ENCODE measurements at places on chromosomes 1 and 21.

DNA sequence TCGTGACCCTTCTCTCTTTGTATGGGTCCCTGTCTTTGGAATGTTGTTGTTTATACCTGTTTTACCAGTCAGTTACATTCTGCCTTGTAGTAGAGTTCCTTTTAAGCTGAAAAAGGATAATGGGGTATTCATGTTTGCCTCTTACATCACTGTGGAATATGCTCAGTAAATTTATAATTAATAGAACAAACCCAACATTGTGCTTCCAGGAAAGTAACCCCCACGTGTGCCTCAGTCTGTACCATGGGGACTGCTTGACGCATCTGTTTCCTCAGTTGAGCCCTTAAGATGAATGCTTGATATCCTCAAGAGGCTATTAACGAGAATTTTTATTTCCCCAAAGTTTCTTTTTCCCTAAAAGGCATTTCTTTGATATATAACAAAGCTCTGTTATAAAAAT lies 73.4 kb downstream of the ST6GALNAC3 start:
- DNase-seq, result no peak

DNA sequence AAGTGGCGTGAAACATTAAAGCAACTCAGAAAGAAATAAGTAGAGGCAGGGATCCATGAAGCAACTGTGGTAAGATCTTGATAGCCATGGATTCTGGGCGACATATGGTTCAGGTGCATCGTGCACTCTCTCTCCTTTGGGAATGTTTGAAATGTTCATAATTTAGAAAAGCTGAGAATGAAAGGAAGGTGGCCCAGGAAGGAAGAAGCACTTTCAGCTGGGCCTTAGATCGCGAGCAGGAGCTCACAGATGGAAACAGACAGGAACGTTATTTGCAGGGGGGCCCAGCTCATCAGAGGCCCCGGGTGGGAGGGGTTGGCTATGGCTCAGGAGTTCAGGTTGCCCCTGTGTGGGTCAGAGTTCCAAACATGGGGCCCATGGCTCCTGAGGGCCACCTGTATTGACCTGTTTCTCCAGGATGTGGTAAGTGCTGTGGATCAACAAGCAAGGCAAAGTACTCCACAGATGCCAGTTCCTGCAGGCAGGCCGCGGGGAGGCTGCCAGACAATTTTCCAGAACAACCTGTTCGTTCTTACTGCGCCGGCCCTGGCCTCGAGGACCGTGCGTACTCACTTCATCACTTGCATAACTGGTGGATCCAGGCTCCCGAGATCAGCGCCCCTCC lies 253.2 kb downstream of the TOMM20 start:
- no peak for DNase-seq

GRCh38 chr1:181396171-181396670 lies 87.1 kb upstream of the CACNA1E start:
- no peak for DNase-seq

GRCh38 chr1:150696590-150696989 lies 364 bp downstream of the GOLPH3L start:
- no peak for DNase-seq

- no peak for DNase-seq
These were observed 3.3 kb upstream of the CELA2B start for GRCh38 chr1:15472587-15472986.

GRCh38 chr1:25184001-25184762 lies 48.1 kb downstream of the SYF2 start:
- DNase-seq, result no peak

- no peak for DNase-seq
These were observed 15.9 kb upstream of the PADI1 start for GRCh38 chr1:17188889-17189631.

- DNase-seq, result no peak
These were observed 396.8 kb downstream of the FAM72C start for GRCh38 chr1:143574891-143575520.

DNA sequence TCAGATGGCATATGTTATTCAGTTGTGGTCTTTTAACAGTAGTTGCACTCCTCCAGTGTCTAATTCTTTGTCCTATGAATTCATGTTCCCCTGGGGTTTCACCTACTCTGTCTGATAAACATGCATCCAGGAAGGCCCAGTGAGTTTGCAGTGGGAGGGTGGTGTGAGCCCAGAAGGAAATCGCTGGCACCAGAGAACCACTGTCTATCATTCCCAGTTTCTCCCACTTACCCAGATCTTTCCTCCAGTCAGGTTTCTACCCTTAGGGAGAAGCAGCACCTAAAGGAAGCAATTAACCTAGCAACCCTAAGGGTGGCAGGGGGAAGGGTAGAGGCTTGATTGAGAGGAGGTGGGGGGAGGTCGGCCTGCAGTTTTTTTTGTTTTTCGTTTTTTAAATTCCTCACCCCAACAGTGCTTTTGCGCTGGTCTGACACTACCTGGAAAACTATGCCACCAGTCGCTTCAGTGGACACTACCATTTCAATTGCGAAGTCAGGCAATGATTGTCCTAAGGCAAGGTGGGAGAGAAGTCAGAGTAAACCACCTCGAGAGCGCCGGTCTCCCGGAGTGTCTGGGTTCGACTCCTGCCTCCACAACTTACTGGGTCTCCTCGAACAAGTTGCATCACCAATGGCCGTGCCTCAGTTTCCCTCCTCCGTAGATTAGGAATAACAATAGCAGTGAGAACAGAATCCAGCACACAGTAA lies 766 bp upstream of the SLC44A3 start:
- DNase-seq, result no peak

GRCh38 chr1:108816049-108816893 lies 40.6 kb downstream of the AKNAD1 start:
- no peak for DNase-seq

DNA sequence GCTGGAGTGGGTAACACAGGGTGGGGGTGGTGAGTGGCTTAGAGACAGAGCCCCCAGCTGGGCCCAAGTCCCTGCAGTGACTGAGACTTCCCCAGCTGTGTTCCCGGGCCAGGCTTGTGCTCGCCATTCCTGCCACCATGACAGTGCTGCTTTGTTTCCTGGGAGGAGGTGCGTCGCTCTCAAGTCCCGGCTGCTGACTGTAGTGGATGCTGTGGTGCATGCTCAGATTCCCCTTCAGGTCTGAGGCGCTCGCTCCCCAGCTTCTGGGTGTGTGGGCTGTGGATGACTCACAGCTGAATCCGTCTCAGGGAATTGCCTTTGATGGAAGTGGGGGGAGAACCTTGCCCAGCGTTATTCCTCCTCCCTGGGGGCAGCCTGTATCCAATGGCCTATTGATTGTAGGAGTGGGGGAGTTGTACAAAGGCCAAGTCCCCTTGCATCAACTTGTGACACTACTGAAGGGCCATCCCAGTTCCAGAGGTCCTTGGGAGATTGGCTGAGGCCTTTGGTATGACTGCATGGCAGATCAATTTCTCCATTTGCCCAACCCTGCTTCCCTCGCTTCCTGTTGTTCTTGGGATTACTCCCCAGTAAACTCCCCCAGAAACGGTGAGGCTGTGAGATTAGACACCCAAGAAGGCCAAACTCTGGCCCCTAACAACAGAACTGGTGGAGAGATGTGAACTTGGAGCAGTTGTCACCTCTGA lies 17.8 kb upstream of the POU3F1 start:
- DNase-seq, result no peak

GRCh38 chr1:225437710-225438437 lies 10.0 kb upstream of the LBR start:
- DNase-seq, result no peak

DNA sequence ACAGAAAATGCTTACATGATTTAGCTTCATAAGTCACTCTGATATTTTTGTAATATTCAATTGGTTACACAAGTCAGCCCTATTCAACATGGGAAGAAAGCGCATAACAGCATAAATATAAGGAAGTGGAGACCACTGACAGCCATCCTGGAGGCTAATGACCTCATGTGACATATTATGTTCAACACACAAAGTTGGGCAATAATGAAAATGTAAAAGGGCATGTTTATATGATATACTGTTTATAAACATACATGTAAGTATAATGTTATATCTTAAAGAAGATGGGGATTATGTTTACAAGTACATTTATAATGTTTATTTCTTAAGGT lies 30.2 kb downstream of the EVI5 start:
- DNase-seq, result no peak

DNA sequence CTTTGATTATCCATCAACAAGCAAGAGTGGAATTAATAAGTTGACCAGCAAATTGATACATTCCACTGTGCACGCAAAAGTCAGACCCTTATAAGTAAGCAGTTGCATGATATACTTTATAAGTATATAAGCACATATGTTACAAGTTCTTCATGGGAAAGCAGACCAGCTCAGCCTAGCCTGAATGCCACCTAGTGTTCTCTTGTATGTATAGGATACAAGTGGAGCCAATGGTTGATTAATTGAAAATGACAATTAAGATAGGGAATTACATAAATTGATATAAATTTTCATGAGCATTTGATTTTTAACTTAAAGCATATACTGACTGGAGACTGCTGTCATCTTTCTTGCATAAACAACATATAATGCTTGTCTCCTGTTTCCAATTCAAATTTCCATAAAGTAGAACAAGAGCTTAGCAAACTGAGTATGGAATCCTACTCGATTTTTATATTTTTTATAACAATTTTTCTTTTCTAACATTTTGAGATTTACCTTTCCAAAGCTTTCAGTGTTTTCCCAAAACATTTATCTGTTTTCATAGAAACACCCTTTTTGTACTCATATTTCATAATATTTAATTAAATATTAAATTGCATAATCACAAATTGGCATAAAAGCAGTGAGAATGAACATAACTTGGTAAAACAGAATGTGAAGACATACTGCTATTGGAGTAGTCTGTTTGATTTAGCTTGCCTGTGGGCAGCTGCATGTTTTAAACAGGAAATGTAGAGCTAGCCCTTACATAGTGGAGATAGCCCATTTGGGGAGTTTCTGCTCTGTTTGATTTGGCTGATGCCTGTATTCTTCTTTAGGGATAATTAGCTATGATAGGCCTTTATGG lies 62.8 kb downstream of the MAGI3 start:
- no peak for DNase-seq

DNA sequence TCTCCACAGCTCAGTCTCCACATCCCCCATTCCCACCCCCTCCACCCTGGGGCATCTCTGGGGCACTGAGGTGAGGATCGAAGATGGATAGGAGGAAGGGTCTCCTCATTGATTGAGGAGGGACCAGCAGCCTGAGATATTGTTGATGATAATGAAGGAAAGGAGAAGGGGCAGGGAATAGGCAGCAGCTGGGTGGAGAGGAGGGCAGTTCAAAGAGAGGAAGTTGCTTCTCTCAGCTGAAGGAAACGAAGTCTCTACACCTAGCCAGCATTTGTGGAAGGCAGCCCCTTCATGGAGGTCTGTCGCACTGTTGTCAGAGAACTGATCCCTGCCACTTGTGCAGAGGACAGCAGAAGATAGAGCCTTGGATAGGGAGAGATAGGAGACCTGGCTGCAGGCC lies 5.7 kb downstream of the KNCN start:
- no peak for DNase-seq

DNA sequence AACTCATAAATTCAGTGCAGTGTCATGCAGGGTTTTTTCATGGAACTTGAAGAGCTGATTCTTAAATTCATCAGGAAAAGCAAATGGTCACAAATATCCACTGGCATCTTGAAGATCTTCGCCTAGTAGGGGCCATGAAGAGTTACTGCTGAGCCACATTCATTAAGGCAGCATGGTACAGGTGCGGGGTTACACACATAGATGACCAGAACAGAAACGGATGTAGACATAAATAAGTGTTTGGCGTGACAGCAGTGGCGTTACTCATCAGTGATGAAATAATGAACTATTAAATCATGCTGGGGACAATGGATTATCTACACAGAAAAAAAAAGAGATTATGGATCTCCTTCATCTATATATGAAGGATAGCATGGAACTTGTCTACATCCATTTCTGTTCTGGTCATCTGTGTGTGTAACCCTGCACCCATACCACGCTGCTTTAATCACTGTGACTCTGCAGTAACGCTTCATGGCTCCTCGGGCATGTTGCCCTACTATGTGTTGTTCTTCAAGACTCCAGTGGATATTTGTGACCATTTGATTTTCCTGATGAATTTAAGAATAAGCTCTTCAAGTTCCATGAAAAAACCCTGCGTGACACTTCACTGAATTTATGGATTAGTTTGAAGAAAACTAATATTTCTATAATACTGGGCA lies 161.3 kb downstream of the GALNT2 start:
- no peak for DNase-seq

DNA sequence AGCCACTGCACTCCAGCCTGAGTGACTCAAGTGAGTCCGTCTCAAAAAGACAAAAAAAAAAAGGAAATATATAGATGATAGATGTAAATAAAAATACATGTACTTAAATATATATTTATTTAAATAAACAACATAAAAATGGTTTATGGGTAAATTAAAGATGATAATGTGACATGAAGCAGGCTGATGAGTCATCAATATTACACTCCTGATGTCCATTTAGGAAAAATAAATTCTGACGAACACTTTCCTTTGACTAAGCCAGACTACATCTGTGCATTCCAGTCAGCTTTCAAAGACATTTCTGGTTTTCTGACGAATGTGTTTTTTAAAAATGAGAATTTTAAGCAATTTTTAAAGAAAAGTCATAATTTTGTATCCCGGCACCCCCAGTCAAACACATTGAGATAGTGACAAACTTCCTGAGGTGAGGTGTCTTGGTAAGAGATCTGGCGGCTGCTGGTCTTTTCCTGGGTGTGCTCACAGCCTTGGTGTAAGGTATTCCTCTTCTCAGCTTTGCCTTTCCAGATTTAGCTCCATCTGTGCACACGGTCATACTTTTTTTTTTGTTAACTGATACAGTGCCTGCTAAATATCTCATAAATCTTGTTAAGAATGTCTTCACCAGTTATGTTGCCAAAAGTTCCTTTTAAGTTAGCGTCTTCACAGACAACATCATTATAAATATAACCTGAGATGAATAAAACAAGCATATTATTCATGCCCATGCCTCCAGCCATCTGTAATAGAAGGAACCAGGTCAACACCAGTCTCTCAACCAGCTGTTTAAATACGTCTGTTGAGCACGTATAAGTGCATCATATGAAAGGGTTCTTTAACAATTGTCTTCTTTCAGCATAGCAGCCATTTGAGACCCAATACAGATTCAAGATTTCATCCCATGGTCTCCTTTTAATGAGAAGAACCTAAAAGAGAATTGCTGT lies 214.5 kb upstream of the PLD5 start:
- DNase-seq, result no peak

- no peak for DNase-seq
These were observed 111.6 kb downstream of the SIPA1L2 start for GRCh38 chr1:232518349-232518748.

DNA sequence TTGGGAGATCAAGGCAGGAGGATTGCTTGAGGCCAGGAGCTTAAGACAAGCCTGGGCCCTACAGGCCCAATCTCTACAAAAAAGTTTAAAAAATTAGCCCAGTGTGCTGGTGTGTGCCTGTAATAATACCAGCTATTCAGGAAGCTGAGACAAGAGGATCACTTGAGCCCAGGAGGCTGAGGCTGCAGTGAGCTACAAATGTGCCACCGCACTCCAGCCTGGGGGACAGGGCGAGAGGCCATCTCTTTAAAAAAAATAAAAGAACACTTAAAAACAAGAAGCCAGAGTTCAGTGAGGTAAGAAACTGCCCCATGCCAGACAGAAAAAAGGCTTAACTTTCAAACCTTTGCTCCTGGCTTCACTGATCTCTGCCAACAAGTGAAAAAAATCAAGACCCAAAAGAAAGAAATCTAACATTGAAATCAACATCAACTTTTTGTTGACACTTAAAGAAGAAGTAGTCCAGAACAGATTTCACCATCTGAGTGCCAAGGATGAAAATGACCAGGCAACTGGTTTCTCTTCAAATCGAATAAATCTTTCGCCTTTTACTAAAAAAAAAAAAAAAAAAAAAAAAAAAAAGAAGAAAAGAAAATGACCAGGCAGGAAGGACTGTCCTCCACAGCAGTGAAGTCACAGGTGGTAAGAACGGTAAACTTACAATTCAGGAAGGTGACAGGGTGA lies 51.2 kb downstream of the SLC45A1 start:
- DNase-seq, result no peak
